ENCODE measurements at places on chromosomes 11 and 22. TPM values are rescaled to one million over a fixed set of nuclear protein-coding genes. Genes with fewer than 3 reads are reported as not detected.

GRCh38 chr11:74992852-74993251 lies 4.1 kb downstream of the NEU3 start:
- peaks cover 22% of the 10 kb centered on the region for H3K4me1 ChIP-seq
- DNase-seq, result no peak
- no peak overlapping the region for H3K27ac ChIP-seq

DNA sequence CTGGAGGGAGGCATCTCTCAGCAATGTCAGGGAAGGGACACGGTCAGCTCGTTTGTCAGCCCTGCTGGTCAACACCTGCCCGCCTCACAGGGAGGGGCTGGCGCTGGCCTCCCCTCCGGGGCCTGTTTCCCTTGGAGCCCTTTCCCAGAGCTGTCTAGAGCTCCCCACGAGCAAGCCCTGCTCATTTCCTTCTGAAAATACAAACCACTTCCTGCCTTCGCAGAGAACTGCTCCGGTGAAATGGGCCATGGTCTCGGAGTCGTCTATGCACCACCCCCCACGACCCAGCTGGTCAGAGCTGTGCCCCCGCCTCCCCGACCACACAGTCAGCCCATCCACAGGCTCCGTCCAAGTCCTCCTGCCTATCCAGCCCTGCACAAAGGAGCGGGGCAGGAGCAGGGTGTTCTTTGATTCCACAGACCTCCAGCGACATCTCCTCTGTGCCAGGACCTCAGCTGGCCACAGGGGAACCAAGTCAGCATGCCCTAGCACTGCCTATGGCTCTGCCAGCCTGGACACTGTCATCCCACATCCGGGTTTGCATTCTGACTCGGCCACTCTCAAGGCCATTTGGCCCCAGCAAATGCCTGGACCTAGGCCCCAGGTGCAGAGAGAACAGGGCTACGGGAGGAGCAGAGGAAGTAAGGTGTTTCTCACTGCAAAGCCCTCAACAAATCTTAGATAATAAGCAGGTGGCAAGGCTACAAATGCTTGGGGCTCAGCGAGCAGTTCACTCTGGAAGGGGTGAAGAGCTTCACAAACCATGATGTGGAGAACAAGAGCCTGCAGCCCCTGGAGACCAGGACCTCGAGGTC lies 82.1 kb upstream of the WNT11 start:
- no peaks in the 10 kb centered on the region for H3K36me3 ChIP-seq
- H3K4me1 ChIP-seq, result peaks cover 29% of the 10 kb centered on the region
- no peak overlapping the region for H3K4me3 ChIP-seq
- H3K27ac ChIP-seq, result peak overlapping the region; percentile 43
- DNase-seq, result peak; percentile 35
- no peaks in the 10 kb centered on the region for H3K27me3 ChIP-seq

GRCh38 chr11:72784662-72785061 lies 9.2 kb downstream of the STARD10 start:
- peaks cover 26% of the 10 kb centered on the region for H3K4me1 ChIP-seq
- no peaks in the 10 kb centered on the region for H3K27me3 ChIP-seq

DNA sequence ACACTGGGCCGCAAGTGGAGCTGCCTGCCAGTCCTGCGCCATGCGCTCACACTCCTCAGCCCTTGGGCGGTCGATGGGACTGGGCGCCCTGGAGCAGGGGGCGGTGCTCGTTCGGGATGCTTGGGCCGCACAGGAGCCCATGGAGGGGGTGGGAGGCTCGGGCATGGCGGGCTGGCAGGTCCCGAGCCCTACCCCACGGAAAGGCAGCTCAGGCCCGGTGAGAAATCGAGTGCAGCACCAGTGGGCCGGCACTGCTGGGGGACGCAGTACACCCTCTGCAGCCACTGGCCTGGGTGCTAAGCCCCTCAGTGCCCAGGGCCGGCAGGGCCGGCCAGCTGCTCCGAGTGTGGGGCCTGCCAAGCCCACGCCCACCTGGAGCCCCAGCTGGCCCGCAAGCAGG lies 328.7 kb upstream of the LRRC4C start:
- H3K27me3 ChIP-seq, result no peaks in the 10 kb centered on the region
- DNase-seq, result no peak
- H3K27ac ChIP-seq, result no peak overlapping the region
- no peaks in the 10 kb centered on the region for H3K4me1 ChIP-seq

GRCh38 chr11:116715383-116715782 lies 57.4 kb downstream of the BUD13 start:
- H3K27me3 ChIP-seq, result peaks cover 11% of the 10 kb centered on the region
- no peaks in the 10 kb centered on the region for H3K36me3 ChIP-seq
- H3K4me3 ChIP-seq, result no peak overlapping the region
- H3K4me1 ChIP-seq, result no peaks in the 10 kb centered on the region
- no peak overlapping the region for H3K27ac ChIP-seq

DNA sequence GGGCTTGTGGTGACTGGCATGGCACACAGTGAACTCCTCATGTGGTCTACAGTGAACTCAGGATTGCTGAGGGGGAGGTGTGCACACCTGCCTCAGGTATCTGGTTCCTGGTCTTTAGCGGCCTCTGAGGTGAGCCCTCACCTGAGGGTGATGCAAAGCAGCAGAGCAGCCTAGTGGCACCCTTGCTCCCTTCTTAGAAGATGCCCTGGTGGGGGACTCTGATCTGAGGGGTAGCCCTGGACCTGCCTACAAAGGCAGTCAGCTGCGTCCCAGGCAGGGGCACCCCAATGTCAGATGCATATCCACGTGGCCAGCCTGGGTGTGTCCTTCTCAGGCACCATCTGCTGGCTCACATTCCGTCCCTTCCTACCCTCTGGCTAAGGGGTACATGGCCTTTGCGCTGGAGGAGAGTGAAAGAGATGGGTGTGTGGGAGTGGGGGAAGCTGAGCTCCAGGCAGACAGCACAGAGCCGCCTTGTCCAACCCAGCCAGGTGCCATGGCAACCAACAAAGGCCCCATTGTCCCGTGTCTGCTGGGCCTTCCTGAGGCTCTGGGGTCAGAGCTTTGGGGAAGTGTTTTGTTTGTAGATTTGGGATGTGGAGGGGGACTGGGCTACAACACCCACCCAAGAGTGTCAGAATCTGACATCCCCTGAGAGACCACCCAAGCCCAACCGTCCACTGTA lies 5.8 kb downstream of the PLEKHB1 start:
- no peaks in the 10 kb centered on the region for H3K27me3 ChIP-seq
- no peak overlapping the region for H3K27ac ChIP-seq
- H3K4me1 ChIP-seq, result peaks cover 5% of the 10 kb centered on the region
- H3K4me3 ChIP-seq, result no peak overlapping the region

The SLC6A5 gene
- total RNA-seq, result not detected

The PHOX2A gene
- not detected for total RNA-seq

The GGTLC3 gene
- not detected for total RNA-seq

The DLG2 gene
- 2.1 TPM for total RNA-seq

The CD3E gene
- 476 TPM for total RNA-seq
